ENCODE measurements at places on chromosomes 7 and 10.

DNA sequence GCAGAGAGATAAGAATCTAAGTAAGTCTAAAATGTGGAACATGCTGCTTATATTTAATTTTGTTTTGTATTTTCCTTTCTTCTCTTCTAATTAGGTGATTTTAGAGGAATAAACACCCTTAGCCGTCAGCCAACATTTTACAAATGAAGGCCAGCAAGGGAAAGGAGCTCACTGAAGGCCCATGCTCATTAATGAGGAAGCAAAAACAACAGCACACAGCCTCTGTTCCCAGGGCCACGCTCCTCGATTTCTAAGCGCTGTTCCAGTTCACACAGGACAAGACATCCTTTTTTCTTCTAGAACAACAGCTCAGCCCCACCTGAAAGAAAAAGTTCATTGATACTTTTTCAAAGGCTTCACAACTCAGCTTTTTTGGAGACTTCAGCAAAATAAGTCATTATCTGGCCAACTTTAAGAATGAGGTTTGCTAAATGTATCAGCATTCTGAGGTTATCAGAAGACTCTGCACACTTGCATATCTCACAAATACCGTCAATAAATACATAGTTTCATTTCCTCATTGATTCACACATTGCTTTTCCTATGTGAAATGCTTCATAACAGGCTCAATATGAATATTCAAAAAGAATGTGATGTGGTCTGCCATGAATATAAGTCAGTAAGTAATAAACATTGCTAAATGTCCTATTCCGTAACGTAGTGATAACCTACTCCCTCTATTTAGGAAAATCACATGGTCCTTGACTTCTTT lies 34.8 kb upstream of the SFMBT2 start:
- no peak for DNase-seq

GRCh38 chr7:120431016-120431415 lies 158.0 kb downstream of the KCND2 start:
- DNase-seq, result no peak

DNA sequence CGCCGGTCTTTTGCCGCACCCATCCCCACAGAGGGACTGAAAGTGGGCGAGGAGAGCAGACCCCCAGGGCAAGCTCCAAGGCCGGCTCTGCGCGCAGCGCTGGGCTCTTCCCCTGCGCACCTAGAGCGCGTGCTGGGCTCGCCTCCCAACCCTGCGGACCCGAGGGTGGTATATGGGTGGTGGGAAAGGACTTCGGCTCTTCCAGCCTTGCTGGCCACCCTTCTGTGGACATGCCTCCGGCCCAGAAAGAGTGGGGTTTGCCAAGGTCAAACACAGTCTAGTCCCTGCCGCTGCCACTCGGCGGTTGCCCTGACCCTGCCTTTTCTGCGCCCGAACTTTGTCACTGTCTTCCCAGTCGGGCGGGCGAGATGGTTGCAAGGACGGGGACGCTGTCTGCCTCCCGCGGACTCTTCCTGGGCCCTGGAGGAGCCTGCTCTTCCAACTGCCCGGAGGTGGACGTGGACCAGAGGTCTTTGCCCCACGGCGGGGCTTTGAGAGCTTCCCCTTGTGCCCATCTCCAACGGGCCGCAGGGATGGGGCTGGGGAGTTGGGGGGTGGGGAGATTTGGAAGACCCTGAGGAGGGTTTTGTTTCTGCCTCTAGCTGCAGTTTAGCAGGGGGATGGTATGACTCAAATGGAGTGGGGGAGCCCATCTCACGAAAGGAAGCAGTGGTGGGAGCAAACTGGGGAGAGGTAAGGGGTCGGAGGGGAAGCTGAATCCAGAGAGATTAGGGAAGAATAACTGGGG lies 1.5 kb downstream of the ADCY1 start:
- DNase-seq, result no peak

DNA sequence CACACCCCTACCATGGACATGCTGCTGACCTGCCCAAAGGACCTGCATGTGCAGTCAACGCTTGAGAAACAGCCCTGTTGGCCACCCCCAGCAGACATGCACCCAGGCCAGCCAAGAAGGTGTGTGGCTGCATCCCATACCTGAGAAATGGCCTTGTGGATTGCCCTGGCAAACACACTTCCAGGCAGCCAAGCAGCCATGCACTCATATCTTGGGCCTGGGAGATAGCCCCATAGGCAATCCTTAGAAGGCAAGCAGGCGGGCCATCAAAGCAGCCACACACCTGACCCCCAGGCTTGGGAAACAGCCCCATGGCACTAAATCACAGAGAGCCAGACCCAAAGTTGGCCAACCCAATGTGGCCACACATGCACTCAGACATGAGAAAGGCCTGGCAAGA lies 4.9 kb upstream of the AKR1B1 start:
- no peak for DNase-seq

DNA sequence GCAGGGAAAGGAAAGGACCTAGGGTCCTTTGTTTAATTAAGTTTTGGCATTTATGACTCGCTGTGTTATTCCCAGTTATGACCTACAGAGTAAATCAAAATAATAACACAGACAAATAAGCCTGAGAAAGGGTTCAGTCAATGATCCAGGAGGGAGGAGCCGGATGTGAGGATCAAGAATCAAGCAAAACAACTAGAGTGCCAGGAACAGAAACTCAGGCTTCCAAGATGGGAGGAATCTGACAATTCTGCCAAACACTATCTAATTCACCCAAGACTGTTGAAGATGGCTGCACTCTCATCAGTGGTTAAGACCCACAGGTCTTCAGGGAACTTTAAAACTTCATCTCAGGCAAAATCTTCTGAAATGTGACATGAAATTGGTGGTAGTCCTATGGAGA lies 50.3 kb upstream of the PIP4K2A start:
- no peak for DNase-seq

DNA sequence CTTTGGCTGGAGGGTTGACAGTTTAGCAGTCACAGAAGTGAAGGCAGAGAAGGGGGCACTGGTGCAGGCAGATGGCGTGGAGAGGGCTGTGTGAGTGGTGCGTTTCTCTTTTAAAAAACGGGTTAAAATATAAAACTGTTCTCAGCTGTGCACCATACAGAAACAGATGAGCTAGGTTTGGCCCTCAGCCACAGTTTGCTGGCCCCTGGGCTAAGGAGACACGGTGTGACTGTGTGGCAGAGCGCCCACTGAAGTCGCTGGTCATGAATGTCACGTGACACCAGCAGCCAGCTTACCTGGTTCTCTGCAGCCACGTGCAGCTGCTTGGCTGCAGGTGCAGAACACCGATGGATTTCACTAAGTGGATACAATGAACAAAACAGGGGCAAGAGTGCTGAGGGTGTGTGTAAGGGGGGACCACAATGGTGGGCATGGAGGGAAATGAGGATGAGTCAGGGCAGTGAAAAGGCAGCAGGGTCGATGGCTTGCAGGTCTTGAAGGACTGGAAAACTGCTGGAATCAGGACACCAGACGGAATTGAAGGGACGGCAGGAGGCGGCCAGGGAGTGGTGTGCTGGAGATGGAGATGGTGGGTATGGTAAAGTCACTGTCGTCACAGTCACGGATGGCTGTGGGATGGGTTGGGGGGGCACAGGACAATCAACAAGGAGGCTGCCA lies 7.4 kb downstream of the ZNF746 start:
- DNase-seq, result no peak

DNA sequence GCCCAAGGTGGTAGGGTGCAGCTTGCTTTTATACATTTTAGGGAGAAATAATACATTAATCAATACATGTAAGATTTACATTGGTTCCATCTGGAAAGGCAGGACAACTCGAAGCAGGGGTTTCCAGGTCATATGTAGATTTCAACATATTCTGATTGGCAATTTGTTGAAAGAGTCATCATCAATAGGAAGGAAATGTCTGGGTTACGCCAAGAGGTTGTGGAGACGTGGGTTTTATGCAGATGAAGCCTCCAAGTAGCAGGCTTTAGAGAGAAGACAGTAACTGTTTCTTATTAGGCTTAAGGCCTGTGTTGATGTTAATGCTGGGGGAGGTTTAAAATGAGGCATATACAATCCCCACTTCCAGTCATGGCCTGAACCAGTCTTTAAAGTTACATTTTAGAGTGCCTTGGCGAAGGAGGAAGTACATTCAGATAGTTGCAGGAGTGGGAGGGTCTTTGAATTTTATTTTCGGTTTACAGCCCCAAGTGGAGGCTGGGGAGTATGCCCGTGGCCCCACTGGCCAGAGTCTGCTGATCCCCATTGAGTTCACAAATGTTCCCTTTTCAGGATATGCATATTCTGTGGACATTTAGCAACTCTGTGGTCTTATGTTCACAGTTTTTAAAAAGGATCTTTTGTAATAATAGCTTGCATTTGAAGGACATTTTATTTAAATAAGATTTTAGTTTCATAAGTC lies 166.0 kb upstream of the GDF10 start:
- no peak for DNase-seq

GRCh38 chr10:75018251-75018650 lies 93.2 kb upstream of the SAMD8 start:
- no peak for DNase-seq

DNA sequence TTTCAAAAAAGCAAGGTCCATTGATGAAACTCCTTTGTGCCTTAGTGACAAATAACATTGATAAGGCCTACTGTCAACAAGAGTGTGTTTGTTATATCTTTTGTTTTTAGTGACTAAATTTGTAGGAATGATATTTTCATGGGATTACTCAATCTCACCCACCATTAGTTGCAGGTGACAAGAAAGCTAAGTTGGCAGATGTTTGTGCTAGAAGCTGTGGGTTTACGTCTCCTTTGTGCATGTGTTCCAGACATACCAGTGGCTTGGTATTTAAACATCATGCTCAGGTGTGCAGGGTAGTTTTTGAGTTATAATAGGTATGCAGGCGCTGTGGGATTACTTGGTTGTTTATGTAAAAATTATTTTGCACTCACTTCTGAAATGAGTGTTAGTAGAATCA lies 178.6 kb downstream of the ANKRD30A start:
- DNase-seq, result no peak

DNA sequence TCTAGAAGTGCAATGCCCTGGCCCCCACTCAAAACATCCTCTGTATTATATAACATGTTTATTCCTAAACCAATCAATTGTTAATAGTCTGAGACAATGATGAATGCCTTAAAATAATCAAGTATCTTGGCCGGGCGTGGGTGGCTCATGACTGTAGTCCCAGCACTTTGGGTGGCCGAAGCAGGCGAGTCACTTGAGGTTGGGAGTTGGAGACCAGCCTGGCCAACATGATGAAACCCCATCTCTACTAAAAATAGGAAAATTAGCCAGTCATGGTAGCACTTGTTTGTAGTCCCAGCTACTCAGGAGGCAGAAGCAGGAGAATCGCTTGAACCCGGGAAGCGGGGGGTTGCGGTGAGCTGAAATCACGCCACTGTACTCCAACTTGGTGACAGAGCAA lies 29.4 kb upstream of the CACNA2D1 start:
- DNase-seq, result no peak

DNA sequence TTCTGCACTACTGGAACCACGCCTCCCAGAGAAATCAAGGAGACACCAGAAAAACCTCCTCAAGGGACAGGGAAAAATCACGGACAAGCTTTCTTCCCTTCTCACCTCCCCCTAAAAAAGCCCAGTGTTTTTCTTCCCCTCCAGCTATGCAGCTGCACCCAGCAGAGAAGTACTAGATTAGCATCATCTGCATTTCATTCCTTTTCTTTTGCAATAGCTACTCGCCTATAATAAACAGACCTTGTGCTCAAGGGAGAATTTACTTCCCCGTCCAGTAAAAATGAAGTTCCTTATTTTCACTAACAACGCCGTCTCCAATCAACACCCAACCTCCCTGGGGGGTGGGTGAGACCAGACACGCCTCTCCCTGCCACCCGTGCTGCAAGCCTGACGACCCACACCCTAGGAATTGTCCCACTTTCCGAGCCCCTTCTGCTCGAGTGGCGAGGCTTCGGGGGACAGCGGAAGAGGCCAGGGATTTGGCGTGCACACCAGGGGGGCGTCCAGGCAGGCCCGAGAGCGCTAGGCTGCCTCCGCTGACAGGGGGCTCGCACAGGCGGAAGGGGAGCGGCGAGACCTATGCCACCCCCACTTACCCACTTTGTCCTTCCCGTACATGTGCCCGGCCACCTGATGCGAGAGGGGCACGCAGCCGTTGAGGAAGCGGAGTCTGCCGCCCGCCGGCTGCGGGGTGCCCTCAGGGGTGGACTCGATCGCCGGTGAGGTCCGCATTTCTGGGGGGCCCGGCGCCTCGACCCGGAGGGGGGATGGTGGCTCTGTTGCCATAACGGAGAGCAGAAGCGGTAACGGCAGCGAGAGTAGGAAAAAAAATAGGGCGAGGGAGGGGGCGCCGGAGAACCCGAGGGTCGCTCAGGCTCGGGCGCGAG lies 625 bp downstream of the IPMK start:
- DNase-seq, result no peak

GRCh38 chr7:78038465-78039080 lies 240.0 kb downstream of the PHTF2 start:
- DNase-seq, result no peak

GRCh38 chr7:37577901-37578300 lies 105.7 kb upstream of the GPR141 start:
- no peak for DNase-seq

DNA sequence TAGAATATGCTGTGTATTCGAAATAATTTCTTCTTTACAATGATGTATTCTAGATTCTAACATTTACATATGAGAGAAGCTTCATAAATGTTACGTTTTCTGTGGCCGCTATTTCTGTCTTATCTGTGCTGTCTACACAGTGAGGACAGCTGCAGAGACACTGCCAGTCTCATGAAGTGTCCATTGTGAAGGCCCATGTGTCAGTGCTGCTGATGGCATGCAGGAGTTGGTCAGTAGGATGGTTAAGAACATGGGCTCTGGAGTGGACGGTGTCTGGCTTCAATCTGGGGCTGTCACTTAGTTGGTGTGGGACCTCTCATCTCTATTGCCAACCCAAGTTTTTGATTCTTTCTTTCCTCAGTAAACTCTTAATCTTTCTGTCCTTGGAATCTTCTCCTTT lies 137.3 kb downstream of the SDK1 start:
- DNase-seq, result no peak

DNA sequence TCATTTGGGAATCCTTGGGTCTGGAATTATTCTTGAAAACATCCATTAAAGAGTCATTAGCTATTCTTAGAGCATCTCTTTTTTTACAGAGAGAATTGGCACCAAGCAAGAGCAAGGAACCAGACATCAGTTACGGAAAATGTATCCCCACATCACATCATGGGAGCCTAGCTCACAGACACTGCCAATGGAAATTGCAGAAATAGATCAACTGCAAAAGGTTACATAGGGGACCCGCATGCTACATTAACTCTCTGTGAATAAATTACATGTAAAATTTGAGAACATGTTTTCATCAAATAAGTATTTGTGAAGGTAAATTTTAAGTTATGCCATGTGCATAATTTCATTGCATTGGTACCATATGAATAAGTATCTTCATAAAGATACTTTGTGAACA lies 224.8 kb downstream of the ZNF248 start:
- no peak for DNase-seq

- DNase-seq, result no peak
Observed at GRCh38 chr10:52609071-52609470, 163.5 kb downstream of the MBL2 start.

DNA sequence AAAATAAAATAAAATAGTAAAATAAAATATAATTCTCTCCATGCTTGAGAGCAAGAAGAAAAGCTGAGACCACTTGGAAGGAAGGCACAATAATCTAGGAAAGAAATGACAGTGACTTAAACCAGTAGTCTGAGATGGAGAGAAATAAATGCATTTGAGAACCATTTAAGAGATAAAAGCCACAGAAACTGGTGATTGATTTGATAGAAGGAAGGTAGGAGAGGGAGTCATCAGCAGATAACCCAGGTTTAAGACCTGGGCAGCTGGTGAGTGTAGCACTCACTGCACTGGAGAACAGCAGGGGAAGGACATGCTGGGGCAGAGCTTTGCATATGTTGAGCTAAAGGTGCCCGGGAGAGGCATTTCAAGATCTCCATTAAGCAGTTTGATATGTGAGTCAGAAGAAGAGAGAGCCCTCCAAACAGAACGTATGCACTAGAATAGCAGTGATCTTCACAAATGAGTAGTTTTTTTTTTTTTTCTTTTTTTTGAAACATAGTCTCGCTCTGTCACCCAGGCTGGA lies 268.0 kb downstream of the DYNC1I1 start:
- DNase-seq, result no peak

Measured in stimulated activated CD4-positive, alpha-beta T cell treated with anti-CD3 and anti-CD28 coated beads, TNF-alpha, amount 100 ng/mL, for 24 hours (primary cell).